ENCODE measurements at places on chromosomes 7 and 10.

- no peak for DNase-seq
Observed at GRCh38 chr10:48285710-48286109, 11.2 kb upstream of the FRMPD2 start.

DNA sequence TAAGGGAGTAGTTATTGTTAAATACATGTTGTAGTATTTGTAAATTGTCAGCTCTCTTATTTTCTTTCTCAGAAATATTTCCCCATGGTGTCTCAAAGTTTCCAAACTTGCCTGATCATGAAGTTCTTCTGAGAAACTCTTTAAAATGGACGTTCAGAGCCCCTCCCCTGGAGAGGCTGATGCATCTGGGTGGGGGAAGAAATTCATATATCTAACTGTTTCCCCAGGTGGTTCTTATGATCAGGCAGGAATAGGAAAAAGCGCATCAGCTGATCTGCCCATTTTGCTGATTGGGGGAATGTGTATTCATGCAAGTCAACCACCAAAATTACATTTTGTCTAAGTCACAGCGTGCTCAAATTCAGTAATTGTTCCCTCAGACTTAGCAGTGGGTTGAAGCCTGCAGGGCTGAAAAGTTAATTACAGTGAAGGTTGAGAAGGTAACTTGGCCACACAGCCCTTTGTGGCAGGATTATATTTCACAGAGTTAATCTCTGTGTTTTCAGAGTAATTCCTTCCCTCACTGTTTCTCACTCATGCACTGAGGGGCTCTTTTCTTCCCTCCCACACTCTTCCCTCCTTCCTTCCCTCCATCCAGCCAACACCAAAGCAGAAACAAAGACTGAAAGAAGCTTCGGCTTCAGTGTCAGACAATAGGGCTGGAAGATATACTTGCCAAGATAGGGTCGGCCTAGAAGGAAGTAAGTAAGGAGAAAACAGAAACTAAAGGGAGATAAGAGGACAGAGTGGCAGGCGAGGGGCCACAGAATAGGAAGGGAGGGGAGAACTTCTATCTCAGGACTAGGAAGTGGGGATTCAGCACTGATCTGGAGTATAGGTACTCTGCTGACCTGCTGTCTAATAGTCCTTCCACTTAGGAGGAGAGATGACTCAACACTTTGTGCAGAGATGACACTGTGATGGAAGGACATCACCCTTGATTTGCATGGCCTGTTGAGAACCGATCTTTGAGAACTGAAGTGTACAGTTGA, 50.5 kb upstream of the STARD3NL start:
- no peak for DNase-seq

GRCh38 chr7:77401002-77401401, 15.1 kb downstream of the GSAP start:
- no peak for DNase-seq

DNA sequence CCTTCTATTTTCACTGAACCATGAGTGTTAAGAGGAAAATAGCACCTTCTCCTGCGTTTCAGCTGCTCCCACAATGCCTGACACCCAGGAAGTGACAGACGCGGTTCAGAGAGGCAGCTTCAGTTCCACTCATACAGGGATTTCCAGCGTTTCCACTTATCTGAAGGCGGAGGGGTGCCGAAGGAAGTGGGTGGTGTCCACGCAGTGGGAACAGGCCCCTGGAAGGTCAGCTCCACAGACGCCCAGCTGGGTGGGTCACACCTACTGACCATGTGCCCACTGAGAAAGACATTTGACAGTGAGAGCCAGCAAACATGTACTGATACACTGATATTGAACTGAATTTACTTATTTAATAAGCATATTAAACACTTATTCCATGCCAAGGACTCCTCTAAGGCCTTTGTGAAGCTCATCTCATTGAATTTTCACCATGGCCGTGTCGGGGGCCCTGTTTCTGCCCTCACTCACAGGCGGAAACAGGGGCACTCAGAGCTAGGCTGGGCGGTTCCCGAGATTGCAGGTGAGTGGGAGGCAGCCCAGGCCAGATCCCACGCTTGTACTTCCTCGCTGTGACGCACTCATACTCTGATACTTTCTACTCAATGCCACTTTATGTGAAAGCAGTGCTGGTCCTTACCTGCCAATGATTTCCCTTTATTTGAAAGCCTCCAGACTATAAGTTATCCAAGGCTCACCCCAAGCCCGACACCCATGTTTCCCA, 96.8 kb downstream of the TCERG1L start:
- DNase-seq: no peak

GRCh38 chr10:120587061-120587460, 130.0 kb downstream of the PLPP4 start:
- no peak for DNase-seq

DNA sequence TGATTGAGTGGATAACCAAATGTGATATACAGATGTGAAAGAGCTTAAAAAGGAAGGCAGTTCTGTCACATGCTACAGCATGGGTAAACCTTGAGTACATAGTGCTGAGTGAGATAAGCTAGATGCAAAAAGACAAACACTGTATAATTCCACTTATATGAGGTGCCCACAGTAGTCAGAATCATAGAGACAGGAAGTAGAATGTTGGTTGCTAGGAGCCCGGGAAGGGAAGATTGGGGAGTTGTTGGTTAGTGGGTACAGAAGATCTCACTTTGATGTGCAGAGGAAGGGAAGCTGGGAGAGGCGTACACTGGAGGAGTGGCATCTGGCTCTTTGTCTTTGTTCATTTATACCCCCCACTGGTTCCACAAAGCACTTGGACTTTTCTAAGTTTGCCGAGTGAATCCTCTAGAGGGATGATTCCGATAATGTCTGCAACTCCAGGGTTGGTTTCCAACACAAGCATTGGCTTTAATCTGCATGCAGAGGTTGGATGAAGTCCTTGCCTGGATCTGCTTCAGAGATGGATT, 39.5 kb downstream of the TSPAN14 start:
- peak; percentile 81 for DNase-seq

GRCh38 chr7:116075351-116076145, 45.0 kb upstream of the TFEC start:
- DNase-seq: no peak

GRCh38 chr7:131574741-131575140, 18.3 kb upstream of the PODXL start:
- no peak for DNase-seq

DNA sequence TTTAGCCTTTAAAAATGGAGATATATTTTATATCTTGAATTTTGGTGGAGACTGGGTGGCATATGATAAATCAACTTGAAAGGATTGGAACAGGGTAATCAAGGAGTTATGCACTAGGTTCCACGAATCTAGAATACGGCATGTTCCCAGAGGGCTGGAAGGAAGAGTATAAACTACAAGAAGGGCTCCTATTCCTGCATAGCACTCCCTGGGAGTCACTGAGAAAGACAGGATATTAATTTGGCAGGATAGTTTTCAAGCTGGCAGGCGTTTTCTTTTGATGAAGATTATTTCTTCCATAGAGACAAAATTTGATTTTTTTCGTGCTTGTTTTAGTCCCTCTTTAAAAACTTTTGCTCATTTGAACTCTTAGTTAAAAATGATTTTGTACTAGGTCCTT, 119.7 kb downstream of the VWC2 start:
- no peak for DNase-seq

DNA sequence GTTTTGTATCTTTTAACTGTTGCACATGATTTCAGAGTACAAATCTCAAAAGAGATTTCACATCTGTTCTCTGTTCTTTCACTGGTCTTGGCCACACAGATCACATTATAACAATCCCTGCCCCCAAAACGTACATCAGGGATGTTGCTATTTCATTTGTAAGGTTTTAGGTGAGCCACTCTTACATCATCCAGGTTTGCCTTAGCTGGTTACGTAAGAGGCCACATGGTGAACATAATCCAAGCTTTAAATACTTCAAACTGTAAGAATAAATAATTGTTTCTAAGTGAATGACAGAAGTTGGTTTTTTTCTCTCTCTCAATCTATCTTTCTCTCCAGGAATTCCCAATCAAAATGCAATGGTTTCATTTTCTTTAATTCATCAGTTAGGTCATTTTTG, 245.9 kb upstream of the HGF start:
- DNase-seq: peak; percentile 31

GRCh38 chr10:108598320-108598695, 1325.0 kb downstream of the XPNPEP1 start:
- no peak for DNase-seq

- DNase-seq: no peak
Observed at GRCh38 chr7:33790746-33791145, 114.6 kb upstream of the BMPER start.

DNA sequence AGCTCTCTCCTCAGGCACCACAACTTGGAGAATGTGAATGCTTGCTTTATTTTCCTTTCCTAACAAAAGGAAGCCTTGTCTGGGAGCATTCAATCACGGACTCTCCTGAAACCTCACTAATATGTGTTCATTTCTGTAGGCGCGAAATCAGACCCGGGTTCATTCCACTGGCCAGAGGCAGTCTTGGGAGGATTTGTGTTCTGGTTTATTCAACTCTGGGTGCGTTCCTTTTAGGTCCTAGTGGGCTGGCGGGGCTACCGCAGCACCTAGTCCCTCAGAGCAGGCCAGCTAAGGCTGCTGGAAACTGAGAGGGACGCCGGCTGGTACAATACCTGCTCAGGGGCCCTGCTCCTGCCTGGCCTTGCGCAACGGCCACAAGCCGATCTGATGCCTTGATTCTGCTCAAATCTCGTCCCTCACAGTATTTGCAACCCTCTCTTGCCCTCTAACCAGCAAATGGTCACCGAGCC, 7.5 kb downstream of the HOXA4 start:
- no peak for DNase-seq

- no peak for DNase-seq
Observed at GRCh38 chr7:148436135-148436534, 154.4 kb upstream of the C7orf33 start.

DNA sequence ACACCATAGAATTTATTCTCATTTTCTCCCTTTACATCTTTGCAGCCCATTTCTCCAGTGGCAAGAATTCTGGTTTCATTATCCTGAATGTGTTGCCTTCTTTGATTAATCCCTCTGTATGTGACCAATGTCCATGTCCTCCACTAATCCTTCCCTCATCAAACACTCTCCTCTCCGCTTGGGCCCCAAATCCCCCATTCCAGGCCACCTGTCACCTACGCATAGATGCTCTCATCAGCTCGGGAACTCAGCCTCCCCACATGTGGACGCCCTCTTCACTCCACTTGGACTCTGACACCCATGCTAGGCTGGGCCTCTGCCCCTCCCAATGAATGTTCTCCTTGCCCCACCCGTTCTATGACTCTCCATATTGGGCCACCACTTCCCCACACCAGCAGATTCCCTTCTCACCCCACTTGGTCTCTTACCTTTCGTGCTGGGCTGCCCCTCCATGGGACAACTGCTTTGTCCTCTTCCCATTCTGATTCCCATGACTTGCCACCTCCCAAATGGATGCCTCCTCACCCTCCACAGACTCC, 18.7 kb upstream of the RBM20 start:
- DNase-seq: no peak

DNA sequence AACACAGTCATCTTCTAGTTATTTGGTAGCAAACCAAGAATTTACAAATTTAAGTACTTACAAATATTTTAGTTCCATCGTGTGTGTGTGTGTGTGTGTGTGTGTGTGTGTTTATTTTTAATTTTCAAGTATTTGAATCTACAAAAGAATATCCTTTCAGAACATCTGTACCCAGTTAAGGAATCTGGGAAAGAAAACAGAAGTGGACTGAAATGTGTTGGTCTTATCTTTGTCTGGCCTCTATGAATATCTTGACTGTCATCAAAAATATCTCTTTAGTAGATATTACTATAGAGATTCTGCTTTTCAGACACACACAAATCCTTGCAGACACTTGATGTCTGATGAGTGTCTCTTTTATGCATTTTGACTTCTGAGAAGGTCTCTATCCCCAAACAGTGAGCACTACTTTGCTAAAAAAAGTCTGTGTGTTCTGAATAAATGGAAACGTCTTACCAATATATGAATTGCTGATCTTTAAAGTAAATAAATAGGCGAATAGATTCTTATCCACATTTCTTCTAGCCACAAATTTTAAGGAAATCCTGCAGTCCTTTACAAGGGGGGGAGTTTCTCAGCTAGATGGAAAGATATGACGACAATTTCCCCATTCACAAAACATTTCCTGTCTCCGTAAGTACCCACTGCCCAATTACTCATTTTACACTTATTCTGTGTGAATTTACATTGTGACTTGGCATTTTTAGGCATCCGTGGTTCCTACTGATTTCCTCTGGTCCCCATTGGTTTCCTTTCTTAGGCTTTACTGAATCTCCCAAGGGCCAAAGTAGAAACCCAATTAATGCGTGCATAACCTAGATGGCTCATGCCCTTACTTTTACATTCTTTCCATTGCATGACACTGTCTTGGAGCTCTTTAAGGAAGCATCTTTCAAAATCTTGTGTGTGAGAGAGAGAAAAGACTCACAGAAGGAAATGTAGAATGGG, 36.0 kb downstream of the NRCAM start:
- no peak for DNase-seq

DNA sequence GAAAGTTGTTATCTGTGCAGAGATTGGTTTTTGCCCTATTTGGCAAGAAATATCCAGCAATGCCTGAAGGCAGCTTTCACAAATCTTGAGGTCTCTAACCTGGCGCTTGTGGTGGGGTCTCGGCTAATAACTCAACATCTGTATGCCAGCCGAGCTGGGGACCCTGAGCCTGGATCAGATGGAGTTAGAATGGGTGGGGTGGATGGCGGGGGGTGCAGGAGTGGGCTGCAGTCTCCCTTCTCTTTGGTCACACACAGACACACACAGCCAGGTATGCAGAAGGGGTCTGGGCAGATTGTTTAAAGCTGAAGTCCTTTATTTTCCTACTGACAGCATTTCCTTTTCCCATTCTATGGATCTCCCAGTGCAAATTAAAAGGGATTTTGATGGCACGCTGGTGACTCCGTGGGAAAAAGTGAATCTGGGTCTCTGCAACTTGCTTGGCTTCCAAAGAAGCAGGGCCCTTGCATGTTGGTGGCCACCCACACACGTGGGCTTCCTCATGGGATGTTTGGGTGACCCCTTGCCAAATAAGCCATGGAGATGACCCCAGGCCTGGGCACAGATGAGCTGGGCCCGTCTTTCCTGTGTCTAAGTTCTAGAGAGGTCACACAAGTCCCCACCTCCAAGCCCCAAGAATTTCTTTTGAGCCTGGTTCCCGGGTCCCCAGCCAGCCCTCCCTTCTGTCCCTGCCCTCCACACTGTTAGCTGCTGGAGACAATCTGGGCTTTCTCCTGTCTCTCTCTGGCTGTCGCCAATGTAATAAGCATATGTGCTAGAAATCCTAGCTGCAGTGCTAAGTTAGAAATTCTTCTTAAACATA, 39.9 kb upstream of the EMX2 start:
- DNase-seq: no peak

GRCh38 chr10:20381761-20382160, 515.4 kb downstream of the NEBL start:
- no peak for DNase-seq

- DNase-seq: no peak
Observed at GRCh38 chr7:156897673-156898072, 4.7 kb upstream of the LMBR1 start.

DNA sequence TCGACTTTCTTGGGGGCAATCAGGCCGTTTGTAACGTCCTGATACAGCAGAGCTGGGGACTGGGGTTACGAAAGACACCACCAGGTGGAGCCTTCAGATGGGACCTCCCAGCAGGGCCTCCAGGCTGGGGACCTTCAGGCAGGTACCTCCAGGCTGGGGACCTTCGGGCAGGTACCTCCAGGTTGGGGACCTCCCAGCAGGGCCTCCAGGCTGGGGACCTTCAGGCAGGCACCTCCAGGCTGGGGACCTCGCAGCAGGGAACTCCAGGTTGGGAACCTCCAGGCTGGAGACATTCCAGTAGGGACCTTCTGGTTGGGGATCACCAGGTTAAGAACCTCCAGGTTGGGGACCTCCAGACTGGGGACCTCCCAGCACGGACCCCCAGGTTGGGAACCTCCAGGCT, 23.5 kb upstream of the GPR146 start:
- DNase-seq: no peak

All from adipocyte (in vitro differentiated cells).